Activated T-cell treated with anti-CD3 and anti-CD28 coated beads, Interleukin-2, amount 50 U/mL, for 1 hour (primary cell): ENCODE measurements at places on chromosomes 12 and 14.

- DNase-seq, result no peak
Measured at GRCh38 chr14:72387726-72388125, 455.5 kb downstream of the RGS6 start.

GRCh38 chr12:103755425-103755824, 85.6 kb downstream of the NT5DC3 start:
- DNase-seq, result no peak

GRCh38 chr14:73695082-73695481, 19.1 kb downstream of the PNMA1 start:
- DNase-seq, result no peak

- DNase-seq, result no peak
Measured at GRCh38 chr12:120951-121350, 54.4 kb downstream of the IQSEC3 start.

DNA sequence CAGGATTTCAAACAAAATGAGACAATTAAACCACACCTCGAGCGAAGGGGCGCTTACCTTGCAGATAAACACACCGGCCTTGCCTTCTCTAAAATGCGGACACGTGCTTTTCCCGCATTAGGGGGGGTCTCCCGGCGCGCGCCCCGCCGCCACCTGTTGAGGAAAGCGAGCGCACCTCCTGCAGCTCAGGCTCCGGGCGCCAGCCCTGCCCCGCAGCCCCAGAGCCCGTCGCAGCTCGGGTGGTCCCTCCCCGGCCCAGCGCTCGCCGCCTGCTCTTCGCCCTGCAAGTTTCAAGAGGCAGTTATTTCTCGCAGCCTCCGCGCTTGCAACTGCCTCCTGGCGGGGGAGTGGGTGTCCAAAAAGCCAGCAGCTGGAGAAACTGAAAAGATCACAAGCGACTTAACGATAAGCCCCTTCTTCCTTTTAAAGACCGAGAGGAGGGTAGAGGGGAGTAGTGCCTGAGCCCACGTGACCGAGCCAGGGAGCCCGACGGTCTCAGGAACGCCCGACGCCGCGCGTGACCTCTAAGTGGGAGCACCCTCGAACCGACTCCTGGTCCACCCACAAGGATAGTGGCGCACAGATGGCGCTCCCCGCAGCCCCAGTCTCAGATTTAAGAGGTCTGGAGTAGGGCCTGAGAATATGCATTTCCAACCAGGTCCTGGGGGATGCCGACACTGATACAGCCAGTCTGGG, at the start of gene ESR2:
Gene ESR2 (minus strand): TSS at position 396 of the 696 bp plus-strand sequence. CDS start 11,386 bp downstream, outside the sequence.
- peak; percentile 38 for DNase-seq

GRCh38 chr14:90575336-90575735, 178.5 kb downstream of the CALM1 start:
- DNase-seq, result no peak

DNA sequence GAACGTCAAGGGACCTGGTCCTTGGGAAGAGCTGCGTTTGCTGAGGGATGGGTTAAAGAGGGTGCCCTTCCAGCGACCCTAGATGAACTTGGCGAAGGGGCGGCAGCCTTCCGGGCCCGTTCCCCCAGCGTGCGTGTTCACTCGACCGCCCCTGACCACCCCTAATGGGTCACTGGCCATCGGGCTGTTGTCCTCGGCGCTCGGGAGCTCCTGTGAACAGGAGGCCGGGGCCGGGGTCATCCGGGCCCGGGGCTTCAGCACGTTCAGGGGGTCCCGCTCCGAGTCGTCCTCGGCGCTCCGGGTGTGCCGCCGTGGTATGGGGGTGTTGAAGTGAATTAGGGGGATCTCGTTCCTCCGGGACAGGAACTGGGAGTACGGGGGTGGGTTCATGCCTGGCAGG, 9.2 kb downstream of the FGF23 start:
- no peak for DNase-seq

DNA sequence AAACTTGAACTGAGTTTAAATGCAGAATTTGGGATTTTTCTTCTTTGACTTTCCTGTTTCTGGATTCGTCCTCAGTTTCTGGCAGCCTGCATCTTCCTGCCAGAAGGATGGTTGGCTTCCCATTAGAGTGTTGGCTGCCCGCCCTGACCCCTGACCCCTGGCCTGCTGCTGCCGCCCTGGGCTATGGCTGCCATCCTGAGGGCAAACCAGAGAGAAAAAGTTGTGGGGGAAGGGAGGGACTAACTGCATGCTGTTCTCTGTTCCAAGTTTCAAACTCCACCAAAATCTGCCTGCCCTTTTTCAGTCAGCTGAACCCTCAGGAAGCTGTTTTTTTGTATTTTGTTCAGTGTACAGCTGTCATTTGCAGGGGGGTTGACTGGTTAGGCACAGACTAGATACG, 48.4 kb downstream of the FNTB start:
- DNase-seq, result no peak
